ENCODE measurements at places on chromosomes 5 and 9. TPM values are rescaled to one million over a fixed set of nuclear protein-coding genes. Genes with fewer than 3 reads are reported as not detected.

DNA sequence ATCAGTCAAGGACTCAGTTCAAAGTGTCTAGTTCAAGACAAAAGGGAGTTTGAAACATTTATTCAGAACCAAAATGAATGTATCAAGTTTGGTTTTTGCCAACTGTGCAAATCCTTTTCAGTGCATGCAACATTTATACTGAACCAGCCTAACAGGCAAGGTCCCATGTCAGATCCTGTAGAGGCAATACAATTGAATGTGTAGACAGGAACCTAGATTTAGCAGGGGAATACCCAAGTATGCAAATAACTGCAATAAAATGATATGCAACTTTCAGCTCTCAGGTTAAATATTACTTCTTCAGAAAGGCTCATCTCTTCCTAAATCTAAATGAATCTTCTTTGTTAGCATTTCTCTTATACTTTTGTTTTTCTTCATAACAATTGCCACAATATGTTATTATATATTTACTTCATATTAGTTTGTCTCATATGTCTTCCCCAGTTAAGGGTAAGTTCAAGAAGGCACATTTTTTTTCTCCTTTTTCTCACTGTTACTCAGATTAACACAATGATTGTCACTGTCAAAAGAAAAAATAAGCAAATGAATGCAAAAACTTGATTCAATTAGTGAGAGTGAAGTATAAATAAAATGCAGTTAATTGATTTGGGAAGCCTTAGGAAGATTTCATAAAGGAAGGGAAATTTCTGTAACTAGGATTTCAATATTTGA is 163.9 kb upstream of the RASA1 start:
- peak; percentile 24 for DNase-seq

DNA sequence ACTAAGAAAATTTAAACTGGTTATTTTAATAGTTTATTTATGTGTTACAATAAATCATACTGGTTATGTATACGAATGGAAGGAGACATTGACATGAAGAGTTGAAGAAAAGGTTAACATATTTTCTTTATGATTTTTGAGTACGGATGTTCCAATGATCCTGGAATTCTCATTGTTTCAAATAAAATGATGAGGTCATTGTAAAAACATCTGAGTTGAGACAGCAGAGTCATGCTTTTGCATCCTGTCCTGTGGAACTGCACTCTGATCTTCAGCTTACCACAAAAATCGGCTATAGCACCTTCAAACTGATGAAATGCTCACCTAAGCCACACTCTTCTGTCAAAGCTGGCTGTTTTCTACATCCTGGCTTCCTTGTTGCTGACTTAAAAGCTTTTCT is 67.8 kb downstream of the PTCD2 start:
- peak; percentile 83 for DNase-seq

DNA sequence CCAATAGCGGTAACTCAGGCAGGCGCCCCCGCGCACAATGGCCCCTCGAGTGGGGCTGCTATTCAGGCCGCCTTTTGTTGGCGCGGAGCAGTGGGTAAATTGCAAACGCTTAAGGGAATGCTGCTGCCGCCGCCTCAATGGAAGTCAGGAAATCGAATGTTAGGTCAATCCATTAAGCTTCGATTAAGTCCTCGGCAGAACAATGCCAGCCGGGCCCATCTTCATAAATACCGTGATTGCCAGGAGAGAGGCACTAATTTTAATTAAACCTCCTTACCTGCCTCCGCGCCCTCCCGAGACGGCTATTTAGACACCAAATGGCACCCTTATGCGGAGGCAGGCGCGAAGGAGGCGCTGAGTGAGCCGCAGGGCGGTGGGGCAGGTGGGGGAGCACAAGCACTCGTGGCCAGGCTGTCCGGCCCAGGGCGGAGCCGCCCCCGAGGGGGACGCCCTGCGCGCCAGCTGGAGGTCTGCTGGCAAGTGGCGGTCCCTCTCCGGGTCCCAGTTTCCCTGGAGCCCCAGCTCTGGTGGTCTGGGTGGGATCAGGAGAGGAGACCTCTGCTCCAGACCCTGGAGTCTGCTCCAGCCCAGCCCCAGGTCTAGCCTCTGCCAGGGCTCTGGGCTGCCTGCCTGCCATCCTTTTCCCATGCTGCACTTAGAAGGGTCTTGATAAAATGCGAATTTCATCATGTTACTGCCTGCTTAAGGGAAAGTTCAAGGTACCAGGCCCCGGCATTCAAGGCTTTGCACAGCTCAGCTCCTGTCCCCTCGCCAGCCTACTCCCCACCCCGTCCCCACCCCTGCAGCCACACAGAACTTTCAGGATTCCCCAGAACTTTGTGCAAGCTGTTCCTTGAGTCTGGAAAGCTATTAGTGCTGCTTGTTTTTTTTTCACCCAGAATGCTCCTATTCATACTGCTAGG is 19.7 kb downstream of the NR5A1 start:
- no peak for DNase-seq

DNA sequence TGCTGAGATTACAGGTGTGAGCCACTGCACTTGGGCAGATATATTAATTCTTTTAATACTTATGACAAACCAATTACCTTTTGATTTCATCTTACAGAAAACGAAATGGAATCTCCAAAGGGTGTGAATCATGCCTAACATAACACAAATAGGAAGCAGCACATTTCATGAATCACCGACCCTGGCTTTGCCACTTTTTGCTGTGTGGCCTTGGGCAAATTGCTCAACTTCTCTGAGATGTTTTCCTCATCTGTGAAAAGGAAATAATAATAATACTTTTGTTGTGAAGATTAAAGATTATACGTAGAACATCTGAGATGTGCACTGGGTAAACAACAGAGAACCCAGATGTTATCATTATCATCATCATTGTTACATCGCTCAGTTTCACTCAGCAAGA is 50.7 kb upstream of the FREM1 start:
- peak; percentile 44 for DNase-seq

- no peak for DNase-seq
These were observed 7.5 kb upstream of the SLC6A18 start for GRCh38 chr5:1217596-1218206.

DNA sequence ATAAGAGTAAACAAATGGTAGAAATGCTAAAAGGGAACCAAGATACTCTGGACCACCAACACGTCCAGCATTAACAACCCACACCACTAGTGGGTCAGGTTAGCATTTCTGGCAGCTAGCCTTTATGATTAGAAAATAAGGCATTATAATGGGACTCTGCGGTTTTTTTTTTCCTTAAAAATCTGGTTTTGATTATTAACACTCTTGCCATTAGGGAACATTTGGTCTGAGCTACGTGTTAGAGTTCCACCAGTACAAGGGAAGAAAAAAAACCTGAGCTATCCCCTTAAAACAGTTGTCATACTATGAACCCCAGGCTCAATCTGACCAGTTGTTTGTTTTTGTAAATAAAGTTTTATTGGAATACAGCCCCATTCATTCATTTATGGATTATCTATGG is 110.4 kb downstream of the NTRK2 start:
- no peak for DNase-seq

- peak; percentile 50 for DNase-seq
These were observed 238.5 kb downstream of the KIF4B start for GRCh38 chr5:155252025-155252424.

GRCh38 chr9:22278426-22278825 is 168.2 kb upstream of the DMRTA1 start:
- DNase-seq = peak; percentile 25

- DNase-seq = no peak
These were observed 74.4 kb downstream of the FAM174A start for GRCh38 chr5:100609594-100609993.

- DNase-seq = peak; percentile 72
These were observed 77.4 kb downstream of the NR2F1-AS1 start for GRCh38 chr5:93503598-93504067.

- no peak for DNase-seq
These were observed 177.5 kb downstream of the EBF1 start for GRCh38 chr5:158922263-158922592.

DNA sequence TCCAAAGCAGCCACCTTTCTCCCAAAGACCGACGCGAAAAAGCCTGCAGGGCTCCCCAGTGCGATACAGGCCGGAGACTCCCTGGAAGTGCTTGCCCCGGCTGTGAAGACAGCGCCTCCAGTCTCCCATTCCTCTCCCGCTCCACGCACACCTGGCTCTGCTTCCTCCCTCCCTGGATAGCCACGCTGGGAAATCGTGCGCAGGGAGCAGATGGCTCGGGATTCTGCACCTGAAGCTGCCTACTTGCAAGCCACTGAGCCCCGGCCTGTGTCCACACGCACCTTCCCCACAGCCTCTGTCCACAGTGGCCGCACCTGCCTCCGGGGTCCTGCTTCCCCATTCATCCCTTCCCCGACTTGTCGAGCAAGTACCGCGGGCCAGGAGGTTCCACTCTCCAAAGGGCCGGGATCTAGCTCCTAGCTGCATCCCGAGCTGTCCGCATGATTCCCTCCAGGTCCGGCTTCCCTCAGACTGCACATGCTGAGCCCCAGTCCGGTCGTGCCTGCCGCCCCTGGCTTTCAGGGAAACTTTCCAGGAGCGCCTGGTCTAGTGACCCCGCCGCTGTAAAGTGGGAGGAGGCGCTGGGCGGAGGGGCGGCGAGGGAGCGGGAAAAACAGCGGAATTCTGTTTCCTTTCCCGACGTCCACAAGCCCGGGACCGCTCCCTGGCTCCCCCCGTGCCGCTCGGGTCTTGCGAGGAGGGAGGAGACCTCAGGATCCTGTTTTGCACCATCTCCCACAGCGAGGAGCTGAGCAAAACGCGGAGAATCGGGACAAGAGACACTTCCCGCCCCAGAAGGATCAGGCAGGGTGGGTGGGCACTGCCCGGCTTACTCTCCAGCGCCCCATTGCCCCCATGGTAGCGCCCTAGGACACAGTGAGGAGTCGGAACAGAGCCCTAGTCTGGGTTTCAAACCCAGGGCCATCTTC is 2.0 kb downstream of the SEMA6A start:
- DNase-seq = peak; percentile 34

DNA sequence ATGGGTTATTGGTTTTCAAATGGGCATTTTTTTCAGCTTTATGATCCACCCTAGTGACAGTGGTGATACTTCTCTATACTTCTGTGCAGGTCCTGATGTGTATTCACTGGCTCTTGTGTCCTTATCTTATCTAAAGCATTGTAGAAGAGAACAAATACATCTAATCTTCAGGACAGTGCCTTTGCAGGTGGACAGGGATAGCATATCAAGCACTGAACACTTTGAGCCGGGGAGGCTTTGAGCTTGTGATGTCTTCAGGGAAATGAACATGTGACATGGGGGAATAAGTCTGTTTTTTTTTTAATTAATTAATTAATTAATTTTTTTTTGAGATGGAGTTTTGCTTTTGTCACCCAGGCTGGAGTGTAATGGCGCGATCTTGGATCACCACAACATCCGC is 115.5 kb upstream of the KLF4 start:
- DNase-seq = no peak

GRCh38 chr5:68176253-68176652 is 39.3 kb upstream of the PIK3R1 start:
- DNase-seq = no peak

DNA sequence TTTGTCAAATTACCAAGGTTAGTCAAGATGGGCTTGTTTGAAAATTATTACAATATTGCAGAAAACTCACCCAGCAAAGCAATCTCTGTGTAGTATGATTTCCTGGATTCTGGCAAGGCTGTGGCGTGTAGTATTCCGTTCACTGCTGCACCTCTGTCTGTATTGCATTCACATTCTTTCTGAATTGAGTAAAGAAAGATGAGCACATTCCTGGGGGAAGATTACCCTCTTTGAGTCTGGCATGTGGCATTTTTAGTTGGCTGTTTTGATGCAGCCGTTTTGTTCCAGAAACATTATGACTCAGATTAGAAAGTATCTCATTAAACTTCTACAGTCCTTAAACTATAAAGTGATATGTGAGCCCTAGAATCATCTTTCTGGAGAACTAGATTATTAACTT is 197.7 kb downstream of the TENT4A start:
- DNase-seq = no peak

DNA sequence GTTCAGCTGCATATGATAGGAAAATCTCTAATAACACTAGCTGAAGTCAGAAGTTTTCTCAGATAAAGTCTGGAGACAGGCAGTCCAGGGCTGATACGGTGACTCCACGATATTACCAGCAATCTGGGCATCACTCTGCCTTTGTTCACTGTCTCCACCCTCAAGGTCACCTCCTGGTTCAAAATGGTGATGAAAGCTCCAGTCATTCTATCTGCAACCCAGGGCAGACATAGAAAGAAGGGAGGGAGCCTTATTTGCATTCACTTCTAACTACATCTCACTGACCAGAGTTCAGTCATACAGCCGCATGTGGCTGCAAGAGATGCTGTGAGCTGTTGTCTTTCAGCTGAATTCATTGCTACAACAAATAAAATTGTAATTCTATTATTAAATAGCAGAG is 22.4 kb upstream of the GPR151 start:
- DNase-seq = no peak

GRCh38 chr5:10518347-10518746 is 45.5 kb upstream of the ANKRD33B start:
- DNase-seq = no peak

- DNase-seq = no peak
These were observed 61.7 kb upstream of the PPP2R2B start for GRCh38 chr5:146940295-146940694.

- DNase-seq = no peak
These were observed 6.4 kb upstream of the FPGS start for GRCh38 chr9:127796225-127796813.

ANKRD34B gene
- not detected for total RNA-seq

PCDHGB4 gene
- total RNA-seq = 0.32 TPM

EPB41L4B gene
- total RNA-seq = 6.5 TPM

TMEM161B gene
- total RNA-seq = 10.7 TPM

STING1 gene
- 27.2 TPM for total RNA-seq

CLTA gene
- total RNA-seq = 249 TPM

CNTFR gene
- not detected for total RNA-seq

SPACA9 gene
- 2.5 TPM for total RNA-seq
